ENCODE measurements at places on chromosomes 12 and 14. TPM values are rescaled to one million over a fixed set of nuclear protein-coding genes. Genes with fewer than 3 reads are reported as not detected.

DNA sequence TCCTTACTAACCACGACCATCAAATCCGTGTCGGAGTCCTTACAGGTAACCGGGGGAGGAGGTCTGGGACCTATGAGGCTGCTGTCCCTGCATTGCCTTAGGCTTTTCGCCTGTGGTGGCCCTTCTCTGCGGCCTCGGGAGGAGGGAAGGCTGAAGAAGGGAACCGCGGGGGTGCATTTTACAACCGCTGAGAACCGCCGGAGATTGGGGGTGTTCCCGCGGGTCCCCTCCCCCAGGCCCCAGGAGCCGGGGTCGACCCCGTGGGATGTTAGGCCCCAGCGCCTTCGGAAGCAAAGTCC is 549 bp downstream of the GPHN start:
- DNase-seq: no peak

- no peak for DNase-seq
These were observed 531.4 kb upstream of the LMO3 start for GRCh38 chr12:17137396-17137795.

OASL gene
- 21.9 TPM for total RNA-seq

PAPLN gene
- 0.65 TPM for total RNA-seq

LRP1 gene
- 1.4 TPM for total RNA-seq

LALBA gene
- total RNA-seq: not detected
